A549 treated with dexamethasone at 1 μM for 4 hours (cell line): ENCODE measurements at places on chromosomes 4 and X. TPM values are rescaled to one million over a fixed set of nuclear protein-coding genes. Genes with fewer than 3 reads are reported as not detected.

The GPR78 gene
- total RNA-seq: 0.09 TPM in 1 of 5 replicates, not detected in the others

The FGA gene
- 20.0 to 25.7 TPM (median 20.2 TPM) in 5 replicates for total RNA-seq

The C4orf17 gene
- not detected in 5 replicates for total RNA-seq

The GPC4 gene
- total RNA-seq: 0.01 to 0.06 TPM (median 0.03 TPM) in 4 of 5 replicates, not detected in the other

The NAA11 gene
- not detected in 5 replicates for total RNA-seq

The FRMPD4 gene
- total RNA-seq: 0.02 to 0.07 TPM (median 0.05 TPM) in 5 replicates
